HAP-1 (cell line): ENCODE measurements at places on chromosomes 2 and 18.

DNA sequence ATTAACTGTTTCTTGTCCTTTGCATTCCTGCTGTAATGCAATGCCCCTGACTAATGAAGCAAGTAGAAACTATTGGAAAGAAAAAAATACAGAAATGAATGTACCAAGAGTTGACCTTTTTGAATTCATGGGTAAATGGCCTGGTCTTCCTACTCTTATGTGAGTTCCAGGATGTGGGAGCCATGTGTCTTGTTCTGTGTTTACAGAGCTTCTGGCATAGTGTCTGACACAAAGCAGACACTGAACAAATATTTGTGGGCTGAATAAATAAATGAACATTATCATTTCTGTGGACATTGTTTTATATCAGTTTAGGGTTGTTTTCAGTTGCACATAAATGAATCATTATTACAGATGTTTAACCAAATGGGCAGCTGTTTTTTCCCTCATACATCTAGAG is 155.5 kb downstream of the CD8B2 start:
- no peak for DNase-seq

- DNase-seq = no peak
Measured at GRCh38 chr2:135773319-135773718, 31.7 kb downstream of the UBXN4 start.

GRCh38 chr2:148209603-148210002 is 188.7 kb downstream of the MBD5 start:
- DNase-seq = no peak

- DNase-seq = no peak
Measured at GRCh38 chr2:236972491-236973342, 113.0 kb upstream of the COPS8 start.

DNA sequence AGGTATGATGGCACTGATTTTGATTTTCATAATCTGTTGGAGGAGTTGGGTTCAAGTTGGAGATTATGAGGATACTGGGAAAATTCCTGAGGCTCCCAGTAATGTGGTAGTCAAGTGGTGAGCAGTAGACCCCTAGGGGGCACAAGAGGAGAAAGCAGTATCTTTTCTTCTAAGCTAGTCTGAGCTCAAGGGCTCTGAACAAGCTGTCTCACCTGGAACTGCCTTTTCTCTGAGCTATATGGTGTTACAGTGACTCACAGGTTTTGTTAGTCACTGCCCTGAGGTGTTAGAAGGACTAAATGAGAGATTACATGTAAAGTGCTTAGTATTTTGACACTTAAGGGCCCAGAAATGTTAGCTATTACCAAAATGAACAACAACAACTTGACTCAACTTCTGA is 42.2 kb downstream of the CD302 start:
- peak; percentile 33 for DNase-seq

DNA sequence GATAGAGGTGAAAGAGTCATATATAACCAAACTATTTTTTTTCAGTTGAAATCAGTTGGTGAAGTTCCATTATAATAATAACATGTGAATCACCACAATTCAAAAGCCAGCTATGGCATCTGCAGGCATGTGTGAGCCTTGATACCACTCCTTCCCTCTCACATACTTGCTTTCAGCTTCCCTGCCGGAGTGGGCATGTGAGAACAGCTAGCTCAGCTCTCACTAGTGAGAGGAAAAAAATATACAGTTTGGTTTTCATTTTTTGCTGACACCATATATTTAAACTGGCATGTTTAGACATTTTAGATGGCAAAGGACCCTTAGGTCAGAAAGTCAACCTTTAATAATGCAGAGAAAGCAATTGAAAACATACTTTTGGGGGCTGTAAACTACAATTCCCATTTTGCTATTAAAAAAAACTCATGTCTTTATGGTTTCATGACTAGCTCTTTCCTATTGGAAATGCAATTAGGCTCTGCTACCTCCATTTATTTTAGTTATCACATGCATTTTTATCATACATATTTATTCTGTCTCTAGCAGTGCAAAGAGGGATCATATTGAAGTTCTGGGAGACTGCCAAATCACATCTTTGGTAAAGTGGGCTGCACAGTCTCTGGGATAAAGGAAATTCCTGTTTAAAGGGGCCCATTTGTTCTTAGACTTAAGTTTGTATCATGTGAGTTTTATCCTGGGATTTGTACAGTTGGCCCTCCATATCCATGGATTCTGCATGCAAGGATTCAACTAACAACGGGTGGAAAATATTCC is 33.2 kb upstream of the SLC40A1 start:
- no peak for DNase-seq

DNA sequence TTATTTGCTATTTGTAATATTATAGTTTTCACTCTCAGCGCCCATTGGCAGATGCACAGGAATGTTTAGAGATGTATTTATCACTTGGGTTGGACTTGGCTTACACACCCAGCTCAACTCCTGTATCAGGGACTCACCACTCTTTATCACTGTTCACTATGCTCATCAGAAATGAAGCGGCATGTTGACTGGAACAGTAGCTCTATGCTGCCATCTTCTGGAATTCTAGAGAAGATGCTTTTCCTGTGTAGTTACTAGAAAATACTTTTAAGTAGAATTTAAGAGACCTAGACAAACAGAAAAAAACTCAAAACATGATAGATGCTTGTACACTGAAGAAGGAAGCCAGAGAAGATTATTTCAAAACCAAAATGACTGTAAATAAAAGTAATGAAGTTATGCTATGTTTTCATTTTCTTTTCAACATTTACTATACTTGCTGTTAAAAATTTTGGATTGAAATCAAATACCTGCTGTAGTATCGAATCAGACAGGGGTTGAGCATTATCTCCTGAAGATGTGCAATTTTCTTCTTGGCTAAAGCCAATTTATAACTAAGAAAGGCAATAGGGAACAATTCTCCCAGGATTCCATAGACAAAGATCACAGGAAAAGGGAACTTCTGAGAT is 47.4 kb upstream of the NXPH2 start:
- DNase-seq = peak; percentile 71

DNA sequence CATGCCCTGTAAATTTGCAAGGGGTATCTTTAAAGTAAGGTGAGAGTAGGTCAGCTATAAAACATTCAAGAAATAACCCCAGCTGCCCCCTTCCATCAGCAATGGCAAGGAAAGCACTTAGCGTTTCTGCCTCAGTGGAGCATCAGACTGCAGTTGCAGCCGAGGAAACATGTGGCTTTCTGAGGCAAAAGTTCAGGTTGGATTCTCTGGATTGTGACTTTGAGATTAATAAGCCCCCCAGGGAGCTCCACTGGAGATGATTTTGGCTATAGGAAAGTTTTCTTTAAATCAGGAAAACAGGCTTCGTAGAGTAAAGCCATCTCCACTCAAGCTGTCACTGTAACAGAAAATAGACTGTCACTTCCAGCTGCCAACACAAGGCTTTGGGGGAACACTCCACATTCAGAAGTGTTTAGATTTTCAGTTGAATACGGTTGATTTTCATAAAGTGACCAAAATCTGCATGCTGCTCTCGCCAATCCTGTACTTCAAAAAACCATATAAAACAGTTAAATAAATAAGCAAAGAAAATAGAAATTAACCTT is 15.3 kb upstream of the RIT2 start:
- no peak for DNase-seq

- no peak for DNase-seq
Measured at GRCh38 chr18:48979944-48980890, 29.5 kb upstream of the SMAD7 start.

DNA sequence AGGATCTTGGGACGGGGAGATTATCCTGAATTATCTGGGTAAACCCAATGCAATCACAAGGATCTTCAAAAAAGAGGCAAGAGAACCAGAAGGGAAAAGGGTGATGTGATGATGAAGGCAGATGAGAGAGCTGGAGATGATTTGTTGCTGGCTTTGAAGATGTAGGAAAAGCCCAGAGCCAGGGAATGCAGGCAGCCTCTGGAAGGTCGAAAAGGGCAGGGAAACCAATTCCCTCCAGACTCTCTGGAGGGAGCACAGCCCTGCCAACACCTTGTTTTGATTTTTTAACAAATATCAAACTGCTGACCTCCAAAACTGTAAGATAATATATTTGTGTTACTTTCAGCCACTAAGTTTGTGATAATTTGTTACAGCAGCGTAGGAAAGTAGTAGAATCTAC is 48.9 kb upstream of the IL1R2 start:
- DNase-seq = no peak

DNA sequence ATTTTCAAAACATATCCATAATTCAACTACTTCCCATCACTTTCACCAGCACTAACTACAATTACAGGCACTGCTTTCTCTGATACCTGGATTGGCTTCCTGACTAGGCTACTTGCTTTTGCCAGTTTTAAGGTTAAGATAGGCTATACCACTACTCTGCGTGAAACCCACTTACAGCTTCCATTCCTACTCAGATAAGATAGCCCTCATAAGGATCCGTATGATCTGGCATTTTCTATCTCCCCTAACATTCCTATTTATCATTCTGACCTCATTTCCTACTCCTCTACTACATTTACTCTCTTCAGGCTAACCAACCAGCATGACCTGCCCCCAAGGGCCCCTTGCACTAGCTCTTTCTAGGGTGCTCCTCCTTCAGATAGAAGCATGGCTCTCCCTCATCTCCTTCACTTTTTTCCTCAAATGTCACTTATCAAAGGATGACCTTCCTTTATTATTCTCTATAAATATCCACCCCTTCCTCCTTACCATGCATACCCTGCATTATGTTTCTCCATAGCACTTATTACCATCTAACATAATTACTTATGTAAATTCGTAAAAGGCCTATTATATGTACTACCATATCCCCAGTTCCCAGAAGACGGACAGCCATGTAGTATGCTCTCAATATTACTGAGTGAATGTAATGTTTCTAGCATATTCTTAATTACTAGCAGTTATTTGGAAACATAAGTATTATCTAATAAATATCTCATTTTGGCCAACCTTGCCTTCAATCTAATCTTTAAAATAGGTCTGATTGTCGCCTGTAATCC is 4.4 kb downstream of the TIA1 start:
- DNase-seq = no peak

DNA sequence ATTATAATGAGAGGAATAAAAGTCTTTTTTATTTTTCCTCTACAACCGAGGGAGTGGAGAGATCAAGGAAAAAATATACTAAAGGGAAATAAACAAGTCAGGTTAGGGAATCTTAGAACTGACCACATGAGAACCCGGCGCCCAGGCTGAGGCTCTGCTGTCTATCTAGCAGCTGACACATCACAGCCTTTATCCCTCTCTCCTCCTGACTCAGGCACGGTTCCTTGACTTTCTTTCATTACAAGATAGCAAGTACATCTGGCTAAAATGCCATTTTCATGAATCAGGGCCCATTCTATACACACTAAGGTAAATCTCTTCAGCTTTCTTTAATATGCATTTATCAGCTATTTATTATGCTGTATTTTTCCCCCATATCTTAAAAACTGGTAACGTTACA is 296.0 kb downstream of the TMX3 start:
- no peak for DNase-seq

- no peak for DNase-seq
Measured at GRCh38 chr2:6111781-6112261, 419.6 kb downstream of the SOX11 start.

- DNase-seq = no peak
Measured at GRCh38 chr2:59171019-59171418, 929.9 kb upstream of the FANCL start.

- no peak for DNase-seq
Measured at GRCh38 chr2:109195193-109196045, 66.4 kb downstream of the SH3RF3 start.

- no peak for DNase-seq
Measured at GRCh38 chr18:48803951-48804855, 146.6 kb downstream of the SMAD7 start.

GRCh38 chr2:226410247-226410835 is 389.3 kb downstream of the IRS1 start:
- DNase-seq = no peak

- DNase-seq = no peak
Measured at GRCh38 chr2:38178119-38178518, 102.2 kb upstream of the CYP1B1 start.

DNA sequence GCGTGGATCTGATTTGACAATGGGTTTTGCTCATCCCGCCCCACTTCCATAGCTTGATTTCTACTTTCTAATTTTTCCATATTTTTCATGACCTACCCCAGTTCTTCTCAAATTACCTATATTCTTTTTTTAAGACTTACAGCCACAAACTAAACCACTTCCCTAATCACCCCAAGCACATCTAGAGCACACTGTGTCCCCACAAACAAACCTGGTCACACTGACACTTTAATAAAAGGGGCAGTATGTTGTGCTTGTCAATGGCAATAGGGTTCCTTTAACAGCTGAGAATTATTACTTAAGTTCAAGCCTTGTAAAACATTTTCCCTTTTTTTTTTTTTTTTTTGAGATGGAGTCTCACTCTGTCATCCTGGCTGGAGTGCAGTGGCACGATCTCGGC is 47.1 kb downstream of the MREG start:
- DNase-seq = no peak

- DNase-seq = no peak
Measured at GRCh38 chr2:31979018-31979417, 31.8 kb downstream of the MEMO1 start.

DNA sequence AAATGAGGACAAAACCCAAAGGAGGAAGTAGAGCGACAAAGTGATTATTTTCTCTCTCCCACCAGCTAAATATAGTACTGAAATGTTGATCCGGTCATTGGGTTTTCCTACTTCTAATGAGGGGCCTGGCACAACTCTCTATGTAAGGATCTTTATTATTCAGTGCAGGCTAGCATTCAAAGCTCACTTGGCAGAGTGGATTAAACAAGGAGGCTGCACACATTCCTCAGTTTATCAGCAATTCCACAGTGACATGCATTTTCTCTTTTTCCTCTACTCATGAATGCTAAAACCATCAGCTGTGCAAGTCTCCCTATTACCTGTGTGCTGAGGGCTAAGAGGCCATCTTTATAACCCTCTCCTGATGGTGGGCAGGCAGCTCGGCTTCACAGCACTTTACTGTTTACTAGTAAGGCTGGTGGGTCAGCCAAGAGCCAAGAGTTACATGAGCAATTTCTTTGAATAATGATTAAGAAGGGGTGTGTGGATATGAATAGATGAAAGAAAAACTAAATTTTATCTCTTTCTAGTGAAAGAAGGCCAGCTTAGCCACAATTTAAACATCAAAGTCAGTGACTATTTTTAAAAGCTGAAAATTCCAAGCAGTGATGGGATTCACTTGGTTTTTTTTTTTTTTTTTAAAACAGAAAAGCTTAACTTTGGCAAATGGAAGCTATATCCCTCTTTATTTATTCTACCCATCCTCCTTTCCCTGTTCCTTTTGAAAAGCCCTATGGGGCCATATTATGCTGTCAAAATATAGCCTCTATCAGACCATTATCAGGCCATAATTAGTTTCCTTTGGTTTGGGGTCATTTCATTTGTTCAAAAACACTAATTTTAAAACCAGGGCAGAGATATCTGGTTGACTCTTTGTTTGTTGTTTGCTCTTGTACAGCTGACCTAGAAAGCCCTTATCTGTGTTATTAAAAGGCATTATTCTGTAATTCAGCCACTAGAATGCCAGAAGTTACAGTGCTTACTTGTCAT is 111.0 kb downstream of the RBM43 start:
- no peak for DNase-seq

GRCh38 chr2:230877759-230878598 is 13.2 kb downstream of the ITM2C start:
- DNase-seq = no peak
